WERI-Rb-1 (cell line): ENCODE measurements at places on chromosomes 11 and 22.

GRCh38 chr22:50481045-50481439 is 301 bp upstream of the ADM2 start:
- DNase-seq: no peak

GRCh38 chr11:60469723-60470122 is 14.1 kb downstream of the MS4A1 start:
- DNase-seq: no peak

- no peak for DNase-seq
Observed at GRCh38 chr22:30182815-30183214, 63.7 kb downstream of the LIF start.

- DNase-seq: peak; percentile 48
Observed at GRCh38 chr11:79437278-79437980, 3.4 kb downstream of the TENM4 start.

GRCh38 chr22:50627642-50628542 is at the start of gene ARSA:
TSS of gene ARSA (minus strand) at chr22:50628152. CDS start at chr22:50627779, 373 bp downstream.
- peak; percentile 74 for DNase-seq

GRCh38 chr22:30314915-30315314 is 11.8 kb downstream of the TBC1D10A start:
- no peak for DNase-seq

GRCh38 chr11:57800444-57801182 is 39.0 kb downstream of the CTNND1 start:
- peak; percentile 15 for DNase-seq

DNA sequence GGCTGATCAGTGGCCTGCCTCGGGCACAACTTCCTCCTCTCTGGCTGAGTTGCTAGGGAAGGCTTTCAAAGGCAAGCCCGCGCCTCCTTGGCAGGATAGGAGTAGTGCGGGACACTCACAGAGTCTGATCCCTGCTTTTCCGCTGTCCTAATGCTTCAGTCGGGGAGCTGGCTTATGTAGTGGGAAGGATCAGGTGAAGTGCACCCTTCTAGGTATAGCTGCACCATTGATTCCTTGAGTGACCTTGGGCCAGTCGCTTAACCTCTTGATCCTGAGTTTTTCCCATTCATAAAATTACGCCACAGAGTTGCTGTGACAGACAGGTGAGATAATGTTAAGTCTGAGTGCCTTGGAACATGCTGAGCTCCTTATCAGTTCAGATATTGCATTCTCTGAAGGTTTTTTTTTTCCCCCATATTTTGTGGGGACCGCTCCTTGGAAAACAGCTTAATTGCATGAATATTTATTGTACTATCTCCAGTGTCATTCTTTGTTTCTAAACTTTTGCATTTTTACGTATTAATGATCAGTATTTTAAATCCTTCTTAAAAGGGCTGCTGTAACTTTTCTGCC is 961 bp downstream of the IPO7 start:
- DNase-seq: no peak

DNA sequence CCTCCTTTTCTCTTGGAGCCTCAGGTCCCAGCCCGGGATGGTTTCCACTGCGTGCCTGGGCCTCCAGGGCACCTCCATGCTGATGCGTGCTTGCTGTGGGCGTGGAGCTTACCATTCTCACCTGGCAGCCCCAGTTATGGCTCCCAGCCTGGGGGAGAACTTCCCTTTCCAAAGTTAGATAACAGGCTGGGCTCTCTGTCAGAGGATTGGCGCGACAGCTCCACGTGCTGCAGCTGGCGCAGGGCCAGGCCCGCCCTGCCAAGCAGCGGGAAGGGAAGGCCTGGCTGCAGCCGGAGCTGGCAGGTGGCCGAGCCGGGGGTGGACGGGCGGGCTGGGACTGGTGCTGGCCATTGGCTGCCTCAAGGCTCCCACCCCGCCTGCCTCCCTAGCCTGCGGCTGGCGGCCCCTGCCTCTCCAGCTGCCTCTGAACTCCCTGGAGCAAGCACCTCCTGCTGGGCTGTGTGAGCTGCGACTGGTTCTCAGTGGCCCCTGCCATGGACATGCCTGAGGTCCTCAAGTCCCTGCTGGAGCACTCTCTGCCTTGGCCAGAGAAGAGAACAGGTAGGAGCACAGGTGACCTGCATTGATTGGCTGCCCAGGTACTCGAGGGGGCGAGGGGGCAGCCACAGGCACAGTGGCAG is 14.6 kb upstream of the TEF start:
- peak; percentile 95 for DNase-seq

DNA sequence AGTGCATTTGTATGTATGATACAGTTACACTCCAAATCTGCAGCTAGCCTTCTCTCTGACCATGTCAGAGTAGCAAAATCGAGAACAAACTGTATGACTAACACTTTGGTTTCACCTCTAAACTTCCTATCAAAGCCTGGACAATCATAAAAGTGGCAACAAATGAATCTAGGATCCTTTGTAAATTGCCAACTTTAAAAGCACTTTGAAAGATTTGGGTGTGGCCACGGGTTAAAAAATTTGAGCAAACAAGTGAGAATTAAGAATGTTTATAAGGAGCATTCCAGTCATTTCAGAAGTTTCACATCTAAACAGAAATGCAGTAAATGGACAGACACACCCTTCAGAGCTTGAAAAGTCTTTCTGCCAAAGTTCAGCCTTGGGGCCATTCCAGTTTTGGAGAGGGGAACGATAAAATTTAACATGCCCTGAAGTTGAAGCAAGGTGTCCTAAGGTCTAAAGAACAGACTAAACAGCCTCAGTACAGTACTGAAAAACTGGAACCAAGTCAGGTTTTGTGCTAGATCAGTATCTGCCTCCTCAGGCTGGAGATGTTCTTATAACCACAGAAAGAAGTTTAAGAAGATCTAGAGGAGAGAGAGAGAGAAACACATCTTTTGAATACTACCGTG is 181.9 kb upstream of the BDNF start:
- DNase-seq: no peak

- DNase-seq: no peak
Observed at GRCh38 chr11:73145986-73146575, 4.0 kb upstream of the FCHSD2 start.

DNA sequence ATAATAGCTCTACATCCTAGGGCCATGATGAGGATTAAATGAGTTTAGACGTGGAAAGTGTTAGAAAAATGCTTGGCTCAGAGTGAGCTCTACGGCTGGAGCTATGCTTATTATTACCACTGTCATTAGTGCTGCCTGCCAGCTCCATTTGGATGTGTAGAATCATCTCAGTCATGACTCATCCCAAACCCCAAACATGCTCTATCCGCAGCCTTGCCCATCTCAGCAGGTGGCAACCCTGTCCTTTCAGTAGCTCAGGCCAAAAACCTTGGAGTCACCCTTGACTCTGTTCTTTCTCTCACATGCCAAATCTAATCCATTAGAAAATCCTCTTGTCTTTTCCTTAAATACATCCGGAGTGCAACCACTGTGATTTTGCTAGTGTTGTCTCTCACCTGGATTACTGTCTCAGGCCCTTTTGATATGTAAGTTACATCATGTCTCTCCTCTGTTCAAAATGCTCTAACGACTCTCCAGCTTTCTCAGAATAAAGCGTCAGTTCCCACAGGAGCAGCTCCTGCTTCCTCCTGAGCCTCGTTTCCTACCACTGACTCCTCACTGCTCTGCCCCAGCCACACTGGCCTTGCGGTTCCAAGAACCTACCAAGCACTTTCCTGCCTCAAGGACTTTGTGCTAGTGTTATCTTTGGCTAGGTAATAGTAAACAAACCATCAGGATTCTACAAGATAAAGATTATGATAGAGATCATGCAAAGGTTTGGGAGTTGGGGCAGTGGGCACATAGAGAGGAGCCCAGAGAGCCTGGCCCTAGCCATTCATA is 10.5 kb upstream of the CHRM1 start:
- DNase-seq: peak; percentile 41

- DNase-seq: no peak
Observed at GRCh38 chr11:43922295-43922648, 20.2 kb upstream of the C11orf96 start.

DNA sequence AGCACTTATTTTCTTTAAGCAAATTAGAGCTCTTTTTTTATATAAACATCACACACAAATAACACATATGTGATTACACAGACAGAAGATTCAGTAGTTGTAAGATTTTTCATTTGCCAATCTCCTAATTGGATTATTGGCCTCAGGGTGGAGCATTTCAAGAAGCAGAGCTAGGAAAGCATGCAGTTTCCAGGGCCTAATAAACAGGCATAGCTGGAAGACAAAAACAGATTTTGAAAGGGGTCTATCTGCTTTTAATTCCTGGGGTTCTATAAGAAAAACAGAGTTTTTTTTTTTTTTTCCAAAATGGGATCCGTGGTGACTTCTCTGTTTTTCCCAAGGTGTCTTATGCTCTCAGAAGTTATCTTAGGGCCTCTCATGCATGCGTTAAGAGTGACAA is 7.6 kb upstream of the FOLR3 start:
- DNase-seq: no peak

DNA sequence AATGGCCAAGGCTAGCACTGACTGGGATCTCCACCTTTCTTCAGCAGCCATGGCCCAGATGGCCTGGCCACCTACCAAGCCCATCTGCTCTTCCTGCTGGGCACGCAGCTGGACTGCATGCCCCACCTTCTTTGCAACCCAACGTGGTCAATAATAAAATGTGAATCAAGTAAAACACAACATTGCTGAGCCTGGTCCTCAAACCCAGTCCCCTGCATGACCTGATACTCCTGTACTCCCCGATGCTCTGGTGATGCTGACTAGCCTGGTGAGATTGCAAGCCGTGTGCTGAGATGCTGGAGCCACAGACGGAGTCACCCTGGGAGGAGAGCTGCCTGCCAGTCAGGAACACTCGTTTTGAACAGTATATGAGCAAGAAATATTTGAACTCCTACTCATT is 34.0 kb downstream of the PARVG start:
- no peak for DNase-seq

DNA sequence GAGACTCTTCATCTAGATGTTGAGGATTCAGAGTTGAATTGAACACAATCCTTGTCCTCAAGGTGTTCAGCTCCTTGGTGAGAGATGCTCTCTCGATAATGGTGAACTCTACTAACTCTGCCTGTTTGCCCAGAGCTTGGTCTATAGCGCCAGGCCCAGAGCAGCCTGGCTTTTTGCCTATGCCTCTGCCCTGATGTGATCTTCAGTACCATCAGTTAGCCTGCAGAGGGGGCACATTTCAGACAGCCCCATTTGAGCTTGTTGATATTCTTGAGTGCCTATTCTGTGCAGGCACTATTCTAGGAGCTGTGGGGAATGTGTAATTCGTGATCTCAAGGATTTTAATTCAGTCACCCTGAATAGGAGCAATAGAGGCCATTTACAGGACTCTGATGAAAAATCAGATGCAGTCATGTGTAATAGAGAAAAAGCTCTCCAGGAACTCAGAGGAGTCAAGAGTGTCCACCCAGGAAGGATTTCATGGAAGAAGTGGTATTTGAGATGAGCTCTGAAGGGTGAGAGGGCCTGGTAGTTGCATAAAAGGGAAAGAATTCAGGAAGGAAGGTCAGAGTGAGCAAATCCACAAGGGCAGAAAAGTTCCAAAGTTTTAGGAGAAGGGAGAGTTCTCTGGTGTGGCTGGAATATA is 19.3 kb downstream of the GTPBP1 start:
- DNase-seq: no peak

DNA sequence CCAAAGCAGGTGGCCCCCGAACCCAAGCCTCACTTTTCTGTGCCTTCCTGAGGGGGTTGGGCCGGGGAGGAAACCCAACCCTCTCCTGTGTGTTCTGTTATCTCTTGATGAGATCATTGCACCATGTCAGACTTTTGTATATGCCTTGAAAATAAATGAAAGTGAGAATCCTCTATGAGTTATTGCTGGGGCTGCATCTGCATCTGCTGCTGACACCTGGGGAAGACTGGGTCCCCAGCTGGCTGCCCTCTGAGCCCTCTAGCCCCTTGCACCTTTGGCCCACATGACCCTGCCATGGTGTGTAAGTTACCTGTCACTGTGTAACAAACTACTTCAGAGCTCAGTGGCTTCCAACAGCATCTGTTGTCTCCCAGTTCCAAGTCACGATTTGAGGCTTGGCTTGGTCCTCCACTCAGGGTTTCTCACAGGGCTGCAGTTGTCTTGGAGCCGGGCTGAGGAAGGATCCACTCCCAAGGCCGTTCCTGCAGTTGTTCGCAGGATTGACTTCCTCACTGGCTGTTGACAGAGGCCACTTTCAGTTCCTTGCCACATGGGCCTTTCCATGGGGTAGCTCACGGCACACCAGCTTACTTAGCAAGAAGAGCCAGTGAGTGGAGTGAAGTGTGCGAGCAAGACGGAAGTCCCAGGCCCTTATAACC is 13.5 kb upstream of the UVRAG start:
- no peak for DNase-seq

- peak; percentile 99 for DNase-seq
Observed at GRCh38 chr11:64241241-64241490, 271 bp downstream of the FKBP2 start.

GRCh38 chr11:111367411-111368284 is 11.4 kb downstream of the POU2AF1 start:
- DNase-seq: no peak

DNA sequence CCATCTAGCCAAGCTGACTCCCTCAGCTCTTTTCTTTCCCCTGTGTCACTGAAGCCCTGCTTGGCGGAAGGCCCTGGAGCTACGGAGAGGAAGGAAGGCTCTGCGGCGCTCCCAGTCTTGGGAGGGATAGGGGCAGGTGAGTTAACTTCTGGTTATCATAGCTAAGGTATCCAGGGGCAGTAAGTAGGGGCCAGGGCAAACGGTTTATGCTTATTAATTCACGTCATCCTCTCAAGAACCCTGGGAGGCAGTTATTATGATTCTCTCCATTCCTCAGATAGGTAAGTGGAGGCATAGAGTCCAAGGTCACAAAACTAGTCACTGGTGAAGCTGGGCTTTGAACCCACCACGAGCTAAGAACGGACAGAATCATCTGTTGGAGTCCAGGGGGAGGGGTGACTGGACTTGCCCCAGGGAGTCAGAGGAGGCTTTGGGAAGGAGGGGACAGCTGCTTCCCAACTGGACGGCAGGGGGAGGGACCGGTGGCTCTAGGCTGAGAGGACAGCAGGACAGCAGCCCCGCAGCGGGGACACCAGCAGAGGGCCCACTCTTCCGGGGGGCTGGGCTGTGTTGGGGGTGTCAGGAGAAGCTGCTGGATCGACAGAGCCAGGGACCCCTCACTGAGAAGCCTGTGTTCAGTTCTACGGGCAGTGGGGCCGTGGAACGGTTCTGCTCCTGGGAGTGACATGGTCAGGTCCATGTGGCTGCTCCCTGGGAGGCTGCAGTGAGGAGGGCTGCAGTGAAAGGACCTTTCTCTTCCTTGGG is 3.5 kb downstream of the BAIAP2L2 start:
- no peak for DNase-seq

GRCh38 chr11:76837696-76838677 is 22.7 kb upstream of the ACER3 start:
- DNase-seq: no peak

- no peak for DNase-seq
Observed at GRCh38 chr22:37774728-37775127, 33.0 kb upstream of the GCAT start.

- DNase-seq: no peak
Observed at GRCh38 chr11:111954154-111954553, 17.0 kb downstream of the DIXDC1 start.
